ENCODE measurements at places on chromosomes 16 and 17.

- DNase-seq = no peak
Measured at GRCh38 chr17:72677714-72678390, 414.6 kb downstream of the SLC39A11 start.

- DNase-seq = no peak
Measured at GRCh38 chr16:87368029-87368770, 15.4 kb downstream of the FBXO31 start.

DNA sequence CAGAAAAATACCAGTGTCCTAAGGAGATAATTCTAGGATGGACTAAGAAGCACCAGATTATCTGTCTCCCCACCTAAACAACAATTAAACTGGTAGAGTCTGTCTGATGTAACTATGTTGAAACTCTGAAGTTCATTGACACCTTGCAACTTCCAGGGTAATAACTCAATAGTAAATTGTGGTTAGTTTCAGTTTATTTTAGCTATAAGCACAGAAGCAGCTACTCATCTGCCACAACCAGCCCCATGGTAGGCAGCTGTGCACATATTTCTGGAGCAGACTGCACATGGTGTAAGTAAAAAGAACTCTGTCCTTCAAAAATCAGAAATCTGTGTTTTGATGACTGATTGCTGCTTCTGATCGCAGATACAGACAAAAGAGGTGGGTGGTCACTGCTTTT, 852.1 kb downstream of the CDH11 start:
- DNase-seq = no peak

DNA sequence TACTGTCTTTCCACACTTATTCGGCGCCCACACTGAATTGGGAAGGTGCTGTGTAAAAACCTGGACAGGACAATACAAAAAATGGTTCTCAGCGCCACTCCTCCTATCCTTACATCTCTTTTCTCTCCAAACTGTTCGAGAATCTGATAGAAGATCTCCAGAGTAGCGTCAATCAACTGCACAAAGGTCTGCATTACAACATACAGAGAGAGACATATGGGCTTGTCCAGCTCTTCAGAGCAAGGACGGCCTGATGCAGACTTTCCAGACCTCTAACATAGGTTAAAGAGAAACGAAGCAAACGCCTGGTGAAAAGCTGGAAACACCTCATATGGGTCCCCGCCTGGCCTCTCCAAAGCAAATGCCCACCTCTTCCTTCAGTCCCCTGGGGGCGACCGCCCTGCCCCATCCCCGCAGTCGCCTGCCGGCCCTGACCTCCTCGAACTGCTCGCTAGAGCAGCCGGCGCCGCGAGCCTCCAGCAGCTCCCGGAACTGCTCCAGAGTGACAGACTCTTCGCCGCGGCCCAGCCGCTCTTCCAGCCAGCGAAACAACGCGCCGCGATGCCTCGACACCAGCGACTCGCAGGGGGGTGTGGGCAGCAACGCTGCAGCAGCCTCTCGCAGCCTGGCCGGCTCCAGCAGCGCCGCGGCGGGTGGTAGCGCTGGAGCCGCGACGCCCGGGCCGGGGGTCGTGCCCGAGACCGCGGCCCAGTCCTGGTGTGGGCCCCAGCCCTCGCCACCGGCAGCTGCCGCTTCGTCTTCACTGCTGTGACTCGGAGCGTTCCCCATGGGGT, 526 bp downstream of the ZZEF1 start:
- DNase-seq = no peak

GRCh38 chr17:49588312-49588711, 12.6 kb downstream of the NXPH3 start:
- no peak for DNase-seq

GRCh38 chr17:44331249-44331760, 6.7 kb upstream of the SLC25A39 start:
- no peak for DNase-seq

DNA sequence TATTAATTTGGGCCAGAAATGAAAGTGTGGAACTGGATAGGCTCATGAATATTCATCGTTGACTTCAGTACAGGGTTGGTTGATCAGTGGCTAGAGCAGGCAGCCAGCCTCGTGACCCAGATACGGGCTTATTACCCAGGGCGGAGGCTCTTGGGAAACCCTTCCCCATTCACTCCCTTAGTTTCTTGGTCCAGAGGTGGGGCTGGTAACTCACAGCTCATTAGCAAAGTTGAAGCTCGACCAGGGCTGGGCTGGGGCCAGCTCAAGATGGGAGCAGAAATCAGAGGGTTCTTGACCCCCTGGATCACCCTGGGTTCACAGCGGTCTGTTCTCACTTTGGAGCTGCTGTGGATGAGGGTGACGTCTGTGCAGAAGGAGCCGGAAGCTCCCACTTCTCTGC, 44.6 kb upstream of the GSE1 start:
- no peak for DNase-seq

GRCh38 chr17:66306446-66306845, 4.0 kb downstream of the PRKCA start:
- no peak for DNase-seq

- no peak for DNase-seq
Measured at GRCh38 chr16:29663016-29663806, at the start of gene SPN. SPN (plus strand) TSS chr16:29663247; CDS start chr16:29663729, 482 bp downstream.

DNA sequence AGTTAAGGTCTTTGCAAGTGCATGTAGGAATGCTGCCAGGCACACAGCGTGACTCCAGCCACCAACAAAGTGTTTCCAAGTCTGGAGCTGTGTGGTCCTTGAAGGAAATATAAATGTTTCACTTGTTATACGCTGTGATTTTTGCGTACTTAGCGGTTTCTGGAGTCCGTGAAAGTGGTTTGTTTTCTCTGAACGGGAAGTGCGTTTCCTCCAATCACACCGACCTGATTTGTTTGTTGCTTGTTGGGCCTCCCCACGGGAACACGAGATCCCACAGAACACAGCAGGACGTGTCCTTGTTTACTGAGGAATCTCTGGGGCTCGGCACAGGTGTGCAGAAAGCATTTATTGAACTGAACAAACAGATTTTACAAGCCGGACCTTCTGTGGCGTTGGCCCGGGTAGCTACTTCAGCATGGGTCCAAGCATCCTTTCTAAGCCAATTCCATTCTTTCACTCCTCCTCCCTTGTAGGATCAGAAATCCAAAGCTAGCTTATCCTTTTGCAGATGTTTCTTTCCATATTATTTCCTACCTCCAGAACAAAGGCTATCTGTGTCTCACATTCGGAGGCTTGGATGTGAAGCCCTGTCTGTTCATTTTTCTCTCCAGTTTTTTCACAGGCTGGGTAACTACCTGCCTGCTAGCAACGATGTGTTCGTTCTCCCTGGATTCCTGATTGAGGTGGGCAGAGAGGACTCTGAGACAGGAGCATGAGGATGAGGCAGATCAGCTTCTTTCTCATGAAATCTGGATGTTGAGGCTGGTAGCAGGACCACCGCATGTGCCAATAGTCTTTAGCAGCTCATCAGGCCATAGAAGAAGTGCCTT, 44.6 kb downstream of the ABAT start:
- no peak for DNase-seq
